ENCODE measurements at places on chromosomes 2 and 18.

- DNase-seq: peak; percentile 58
These were observed 56.0 kb downstream of the TEX44 start for GRCh38 chr2:231648579-231649174.

DNA sequence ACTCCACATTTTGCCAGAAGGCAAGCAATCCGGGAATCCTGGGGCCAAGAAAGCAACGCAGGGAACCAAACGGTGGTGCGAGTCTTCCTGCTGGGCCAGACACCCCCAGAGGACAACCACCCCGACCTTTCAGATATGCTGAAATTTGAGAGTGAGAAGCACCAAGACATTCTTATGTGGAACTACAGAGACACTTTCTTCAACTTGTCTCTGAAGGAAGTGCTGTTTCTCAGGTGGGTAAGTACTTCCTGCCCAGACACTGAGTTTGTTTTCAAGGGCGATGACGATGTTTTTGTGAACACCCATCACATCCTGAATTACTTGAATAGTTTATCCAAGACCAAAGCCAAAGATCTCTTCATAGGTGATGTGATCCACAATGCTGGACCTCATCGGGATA, 26.8 kb downstream of the B3GNT2 start:
- no peak for DNase-seq

- DNase-seq: no peak
These were observed 58.1 kb downstream of the ST3GAL5 start for GRCh38 chr2:85830645-85831044.

DNA sequence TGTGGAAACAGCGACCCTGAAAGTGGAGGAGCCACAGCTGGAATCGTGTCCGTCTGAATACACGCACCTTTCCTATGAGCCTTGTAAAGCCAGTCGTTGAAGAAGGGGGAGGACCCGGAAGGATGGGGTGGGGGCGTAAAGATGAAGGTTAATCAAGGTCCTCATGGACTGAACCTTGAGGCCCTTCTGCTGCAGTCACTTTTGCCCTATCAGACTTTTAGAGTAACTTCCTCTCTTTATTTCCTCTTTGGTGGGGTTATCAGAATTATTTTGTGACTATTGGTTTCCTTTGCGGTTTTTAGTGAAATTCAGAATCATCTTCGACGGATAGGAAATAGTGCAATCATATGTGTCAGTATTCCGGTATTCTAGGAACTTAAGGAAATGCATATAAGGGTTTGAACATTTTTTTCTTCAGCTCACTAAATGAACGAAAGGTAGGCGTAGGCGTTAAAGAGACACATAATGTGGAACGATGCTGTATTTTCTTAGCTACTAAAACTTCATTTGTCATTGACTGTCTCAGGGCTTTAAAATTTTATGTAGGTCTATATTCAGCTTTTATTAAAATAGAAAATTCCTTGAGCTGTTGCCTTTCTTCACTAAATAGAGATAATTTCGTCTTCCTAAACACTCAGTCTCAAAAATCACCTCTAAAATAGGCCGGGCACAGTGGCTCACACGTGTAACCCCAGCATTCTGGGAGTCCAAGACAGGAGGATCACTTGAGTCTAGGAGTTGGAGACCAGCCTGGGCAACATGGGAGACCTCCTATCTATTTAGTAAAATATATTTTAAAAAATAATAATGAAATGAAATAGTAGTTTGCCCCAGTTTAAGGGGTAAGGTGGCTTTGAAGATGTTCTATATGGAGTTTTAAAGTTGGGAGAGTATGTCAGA, 1.4 kb upstream of the YES1 start:
- no peak for DNase-seq

GRCh38 chr2:32941944-32942690, 4.6 kb upstream of the LTBP1 start:
- no peak for DNase-seq

DNA sequence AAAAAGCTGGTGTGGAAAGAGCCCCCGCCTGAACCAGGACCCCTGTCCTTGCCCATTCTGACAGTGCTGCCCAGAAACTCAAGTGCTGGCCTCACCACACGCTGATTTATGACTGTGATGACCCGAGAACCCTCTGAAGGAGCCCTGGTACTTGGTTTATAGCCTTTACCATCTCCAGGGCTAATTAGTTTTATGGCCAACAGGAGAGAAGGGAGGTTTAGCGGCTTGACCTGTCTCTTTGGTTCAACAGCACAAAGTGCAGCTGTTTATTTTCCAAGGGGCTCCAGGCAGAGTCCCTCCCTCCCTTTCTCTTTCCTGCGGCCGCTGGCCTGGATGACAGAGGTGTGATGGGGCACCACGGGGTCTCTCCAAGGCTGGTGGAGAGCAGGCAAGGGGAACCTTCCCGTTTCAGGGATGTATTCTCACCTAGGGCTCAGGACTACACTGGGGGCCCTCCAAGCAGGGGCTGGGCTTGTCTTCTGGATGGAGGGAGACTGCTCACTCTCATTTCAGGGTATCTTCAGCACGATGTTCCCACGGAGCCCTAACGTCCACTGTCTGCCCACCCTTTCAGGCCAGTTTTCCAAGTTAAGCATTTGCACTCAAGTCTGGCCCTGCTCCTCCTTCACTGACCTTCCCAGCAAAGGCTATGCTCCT, 174.2 kb upstream of the GLI2 start:
- DNase-seq: no peak
